Cerebellar nuclear complex (tissue), 1 donor: ENCODE measurements at places on chromosomes 4 and X.
A peak's percentile ranks its signal among the peaks of the same experiment; 100 is the strongest.

GRCh38 chr4:6352031-6352692 lies 82.5 kb downstream of the WFS1 start:
- DNase-seq, result no peak

DNA sequence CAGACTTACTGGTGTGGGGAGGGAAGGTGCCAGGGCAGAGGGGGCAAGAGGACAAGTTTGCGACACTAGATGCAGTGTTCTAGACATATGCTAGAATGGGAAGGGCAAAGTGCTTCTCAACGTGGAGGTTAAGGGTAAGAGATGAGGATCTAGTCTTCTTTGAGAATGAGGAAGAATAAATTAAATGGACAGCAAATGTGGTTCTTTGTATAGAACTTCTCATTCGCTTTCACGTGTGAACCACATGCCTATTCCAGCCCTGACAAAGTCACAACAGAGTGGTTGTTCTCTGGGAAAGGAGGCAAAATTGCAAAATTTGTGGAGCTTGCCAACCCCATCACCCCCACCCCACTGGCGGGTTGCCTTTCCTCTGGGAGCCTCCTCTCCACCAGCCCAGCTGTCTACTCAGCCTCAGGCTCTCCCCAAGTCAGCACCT lies 1.5 kb upstream of the ANXA5 start:
- DNase-seq, result no peak

- DNase-seq, result no peak
Measured at GRCh38 chr4:20684852-20685763, 15.2 kb upstream of the PACRGL start.

GRCh38 chr4:113610537-113610936 lies 151.0 kb downstream of the CAMK2D start:
- DNase-seq, result no peak

DNA sequence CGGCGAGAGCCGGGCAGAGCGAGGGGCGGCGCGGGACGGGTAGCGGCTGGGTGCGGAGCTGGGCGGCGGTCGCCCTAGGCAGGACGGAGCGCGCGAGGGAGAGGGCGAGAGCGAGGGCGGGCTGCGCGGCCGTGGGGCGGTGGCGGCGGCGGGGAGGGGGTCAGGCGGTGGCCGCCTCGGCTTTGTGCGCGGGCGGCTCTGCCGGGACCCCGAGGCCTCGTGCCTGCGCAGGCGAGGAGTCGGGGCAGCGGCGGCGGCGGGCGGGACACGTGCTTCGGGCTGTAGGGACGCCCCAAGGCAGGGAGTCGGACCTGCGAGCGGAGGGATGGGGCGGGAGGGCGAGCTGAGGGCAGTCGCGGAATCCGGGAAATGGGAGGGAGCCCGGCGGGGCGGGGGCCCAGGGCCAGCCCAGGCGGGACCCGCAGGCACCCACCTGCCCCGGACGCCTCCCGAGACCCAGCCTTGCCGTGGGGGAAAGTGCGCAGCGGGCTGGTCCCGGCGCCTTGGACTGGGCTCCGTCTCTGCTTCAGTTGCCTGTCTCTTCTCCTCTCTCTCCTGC lies 465 bp downstream of the BMPR1B start:
- DNase-seq, result no peak

- no peak for DNase-seq
Measured at GRCh38 chr4:87120010-87120409, 100.4 kb downstream of the KLHL8 start.

GRCh38 chr4:3703677-3704521 lies 62.3 kb upstream of the ADRA2C start:
- DNase-seq, result no peak

- DNase-seq, result no peak
Measured at GRCh38 chrX:28659269-28659668, 72.0 kb downstream of the IL1RAPL1 start.

GRCh38 chrX:10833299-10834169 lies 213.1 kb upstream of the MID1 start:
- no peak for DNase-seq

DNA sequence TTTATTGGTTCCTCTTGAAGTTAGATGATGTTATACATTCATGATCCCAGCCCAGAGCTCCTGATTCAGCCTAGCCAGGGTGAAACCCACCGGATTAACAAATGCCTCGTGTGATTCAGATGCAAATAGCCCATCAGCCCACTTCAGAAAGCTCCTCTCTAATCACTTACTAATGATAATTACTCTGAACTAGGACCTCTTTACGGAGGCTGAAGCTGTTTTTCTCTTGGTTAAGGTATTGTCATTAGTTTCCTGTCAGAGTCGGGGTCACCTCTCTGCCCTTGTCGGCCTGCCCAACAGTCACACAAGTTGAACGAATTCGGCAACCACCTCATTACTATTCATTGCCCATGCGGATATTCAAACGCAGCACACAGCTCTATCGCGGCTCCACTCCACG lies 36.6 kb downstream of the ZFP42 start:
- no peak for DNase-seq

DNA sequence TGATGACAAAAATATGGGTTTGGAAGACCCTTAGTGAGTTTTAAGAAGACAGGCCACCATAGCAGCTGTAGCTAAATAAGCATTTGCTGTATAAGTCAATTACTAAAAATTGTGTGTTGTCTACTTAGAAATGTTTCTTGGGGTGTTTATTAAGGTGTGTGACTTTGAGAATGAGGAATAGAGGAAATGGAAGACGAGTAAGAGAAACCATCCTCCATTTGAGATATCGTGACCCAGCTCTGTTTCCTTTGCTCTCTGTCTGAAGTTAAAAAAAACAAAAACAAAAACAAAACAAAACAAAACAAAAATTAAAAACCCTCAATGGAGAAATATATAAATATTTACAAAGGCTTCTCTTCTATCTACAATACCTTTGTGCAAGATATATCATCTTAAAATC lies 41.7 kb upstream of the FAM9C start:
- DNase-seq, result no peak

- peak; percentile 99 for DNase-seq
Measured at GRCh38 chr4:165953181-165953580, 80.1 kb downstream of the TLL1 start.

DNA sequence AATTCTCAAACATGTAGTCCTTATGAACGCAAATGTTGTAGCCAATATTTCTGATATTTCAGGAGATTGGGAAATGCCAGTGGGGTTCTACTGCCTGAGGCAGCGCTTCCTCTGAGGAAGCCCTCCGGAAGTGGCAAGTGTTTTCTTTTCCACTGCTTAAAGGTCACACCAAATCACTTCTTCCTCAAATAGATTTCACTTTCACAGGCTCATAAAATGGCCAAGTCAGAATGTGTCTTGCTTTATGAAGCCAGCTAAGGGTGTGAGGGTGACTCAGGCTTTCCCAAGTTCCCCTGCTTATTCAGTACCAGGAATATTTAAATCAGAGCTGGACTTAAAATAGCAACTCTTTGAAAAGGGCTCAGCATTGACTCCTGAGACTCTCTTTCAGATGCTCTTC lies 514.2 kb upstream of the DIPK2B start:
- DNase-seq, result no peak

DNA sequence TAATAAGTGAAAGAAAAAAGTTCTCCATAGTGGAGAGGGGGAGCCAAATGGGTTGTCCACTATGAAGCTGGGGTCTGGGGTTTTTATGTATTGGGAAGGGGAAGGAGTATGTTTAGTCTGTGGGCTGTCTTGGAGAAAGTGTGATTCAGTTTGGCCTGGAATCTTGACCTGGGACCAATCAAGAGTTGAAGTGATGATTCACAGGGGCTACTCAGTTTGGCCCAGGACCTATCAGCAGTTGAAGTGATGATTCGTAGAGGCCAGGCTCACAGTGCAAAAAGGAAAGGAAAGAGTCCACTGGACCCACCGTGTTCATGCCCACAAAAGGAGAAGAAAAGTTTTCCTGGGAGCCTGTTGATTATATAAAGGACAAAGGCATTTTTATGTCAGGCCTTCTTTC lies 47.3 kb upstream of the RAB9B start:
- DNase-seq, result no peak

- DNase-seq, result no peak
Measured at GRCh38 chr4:14857981-14858380, 144.3 kb upstream of the CPEB2 start.

GRCh38 chr4:47942081-47942819 lies 27.9 kb upstream of the NFXL1 start:
- DNase-seq, result no peak

GRCh38 chrX:134628663-134629062 lies 29.6 kb downstream of the PLAC1 start:
- DNase-seq, result no peak

GRCh38 chrX:151879856-151880255 lies 32.8 kb upstream of the MAGEA4 start:
- DNase-seq, result no peak

DNA sequence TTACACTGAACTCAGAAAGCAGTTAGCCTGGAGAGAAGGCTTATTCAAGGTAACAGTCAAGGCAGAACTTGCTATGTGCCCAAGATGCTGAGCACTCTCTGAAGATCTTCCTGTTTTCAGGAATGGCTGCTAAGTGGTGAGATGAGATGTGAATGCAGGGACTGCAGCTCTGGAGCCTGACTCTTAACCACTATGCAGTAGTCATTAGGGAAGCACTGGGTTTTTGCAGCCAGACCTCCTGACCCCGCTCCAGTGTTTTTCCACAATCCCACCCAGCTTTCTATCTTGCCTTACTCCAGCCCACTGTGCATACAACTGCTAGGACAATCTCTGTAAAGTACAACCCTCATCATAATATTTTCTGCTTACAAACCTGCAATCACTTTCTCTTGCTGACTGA lies 95.2 kb upstream of the LNX1 start:
- DNase-seq, result no peak

DNA sequence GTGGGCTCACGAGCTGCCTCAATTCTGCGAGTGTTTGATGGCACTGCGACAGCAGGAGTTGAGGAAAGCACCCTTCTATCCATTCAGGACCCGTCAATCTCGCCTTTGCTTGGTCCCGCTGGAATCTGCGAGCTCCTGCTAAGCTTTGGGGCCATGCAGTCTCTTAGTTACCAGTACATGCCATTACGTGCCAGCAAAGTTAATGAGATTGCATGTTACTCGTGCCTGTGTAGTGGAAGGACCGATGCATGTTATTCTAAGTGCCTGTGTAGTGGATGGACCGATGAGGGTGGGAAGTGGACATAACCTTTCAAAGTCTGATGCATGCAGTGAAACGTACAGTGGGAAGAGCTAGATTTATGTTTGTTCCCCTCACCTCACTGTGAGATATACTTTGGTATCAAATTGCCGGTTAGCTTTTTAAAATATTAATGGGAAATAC lies 569 bp downstream of the RPS3A start:
- DNase-seq, result peak; percentile 2

- no peak for DNase-seq
Measured at GRCh38 chr4:64876021-64876420, 466.8 kb upstream of the TECRL start.

DNA sequence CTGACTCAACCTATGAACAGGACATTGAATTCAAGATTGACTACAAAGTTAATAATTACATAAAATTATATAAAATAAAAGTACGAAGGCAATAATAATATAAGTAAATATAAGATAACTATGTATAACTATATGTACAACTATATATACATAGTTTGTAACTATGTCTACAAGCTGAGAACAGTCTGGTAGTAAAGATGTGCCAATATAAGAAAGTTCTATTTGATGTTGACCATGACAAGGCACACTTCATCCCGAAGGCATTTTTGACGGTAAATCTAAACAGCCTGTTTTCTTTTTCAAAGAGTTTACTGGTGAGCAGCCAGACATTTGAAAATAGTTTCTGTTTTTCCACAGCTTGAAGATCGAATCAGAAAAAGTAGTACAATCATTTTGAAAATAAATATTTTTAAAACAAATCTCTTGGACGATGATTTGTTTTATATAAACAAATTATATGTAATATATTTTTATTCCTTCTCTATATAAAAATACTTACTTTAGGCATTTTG lies 112.9 kb downstream of the CEP44 start:
- no peak for DNase-seq

DNA sequence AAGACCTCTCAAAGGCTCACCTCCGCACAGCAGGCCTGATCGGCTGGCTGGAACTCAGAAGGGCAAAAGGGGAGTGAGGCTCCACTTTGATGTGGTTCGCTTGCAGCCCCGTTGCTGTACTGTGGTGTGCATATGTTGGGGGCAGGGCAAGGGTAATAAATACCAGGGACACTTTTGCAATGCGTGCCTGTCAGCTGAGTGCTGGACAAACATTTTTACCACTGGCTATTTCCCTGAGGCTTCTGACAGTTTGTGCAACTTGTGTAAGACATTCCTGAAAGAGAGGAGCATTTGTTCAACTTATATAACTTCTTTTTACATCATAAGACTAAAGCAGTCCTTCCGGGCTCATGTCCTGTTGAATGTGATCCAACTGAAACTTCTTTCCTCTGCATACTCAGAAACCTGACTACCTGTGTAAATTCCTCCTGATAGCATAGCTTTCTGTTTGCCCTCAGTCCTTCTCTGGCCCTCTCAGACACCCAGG lies 82.3 kb downstream of the SPRY1 start:
- DNase-seq, result no peak

DNA sequence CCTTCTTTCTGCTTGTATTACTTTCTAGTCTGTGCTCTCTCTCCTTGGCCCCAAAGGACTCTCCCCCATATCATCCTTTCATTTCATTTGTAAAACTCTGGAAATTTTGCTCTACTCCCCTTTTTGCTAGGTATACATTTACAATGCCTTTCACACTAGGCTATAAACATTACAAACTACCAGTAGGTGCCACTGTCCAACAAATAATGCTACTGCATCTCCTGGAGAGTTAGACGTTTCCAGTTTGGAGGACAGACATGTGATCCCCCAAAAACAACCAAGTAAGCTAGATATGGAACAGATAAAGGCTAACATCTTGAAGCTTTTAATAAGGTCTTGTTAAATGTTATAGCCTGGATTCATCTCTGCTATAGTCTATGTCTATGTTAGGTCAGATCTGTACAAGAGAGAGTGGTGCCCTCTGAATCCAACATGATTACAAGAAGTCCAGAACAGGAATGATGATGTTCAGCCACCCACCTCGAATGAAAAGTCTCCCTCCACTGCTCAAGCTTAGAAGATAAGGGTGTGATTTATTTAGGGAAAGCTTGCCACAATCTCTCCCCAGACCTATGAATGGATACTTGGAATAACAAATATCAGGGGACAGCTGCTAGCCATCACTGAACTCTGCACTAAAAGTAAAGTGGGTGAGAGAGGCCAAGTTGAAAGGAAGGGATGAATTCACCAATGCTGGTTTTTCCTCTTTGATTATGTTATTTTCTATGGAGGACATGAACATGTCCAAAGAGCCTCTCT lies 14.3 kb downstream of the CBR4 start:
- no peak for DNase-seq

DNA sequence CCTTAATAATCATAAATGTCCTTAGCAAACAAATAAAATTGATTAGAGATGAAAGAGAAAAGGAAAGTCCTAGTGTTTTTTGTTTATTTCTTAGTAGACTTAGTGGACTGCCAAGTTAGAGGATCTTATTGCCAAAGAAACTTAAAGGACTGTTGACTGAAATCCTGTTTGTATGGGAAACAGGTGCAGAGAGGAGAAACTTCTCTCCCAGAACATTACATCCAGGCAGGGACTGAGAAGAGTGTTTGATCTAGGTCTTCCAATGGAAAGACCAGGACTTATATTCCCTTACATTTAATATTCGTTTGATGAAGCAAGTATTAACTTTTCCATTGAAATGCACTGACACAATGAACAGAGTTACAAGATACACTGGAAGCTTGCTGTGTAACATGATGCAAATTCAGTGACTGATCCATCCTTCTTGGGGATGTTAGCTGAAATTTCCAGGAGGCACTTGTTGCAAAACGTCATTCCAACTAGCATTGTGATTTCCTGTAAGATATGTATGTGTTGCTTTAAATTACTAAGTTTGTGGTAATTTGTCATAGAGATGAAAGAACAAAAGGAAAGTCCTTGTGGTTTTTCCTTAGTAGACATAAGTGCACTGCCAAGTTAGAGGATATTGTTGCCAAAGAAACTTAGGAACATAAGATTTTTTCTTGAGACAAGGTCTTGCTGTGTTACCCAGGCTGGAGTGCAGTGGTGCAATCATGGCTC lies 505.6 kb downstream of the STIM2 start:
- no peak for DNase-seq
